A172 (cell line): ENCODE measurements at places on chromosomes 4 and X. TPM values are rescaled to one million over a fixed set of nuclear protein-coding genes. Genes with fewer than 3 reads are reported as not detected.

- no peak for DNase-seq
Measured at GRCh38 chr4:133891011-133891410, 310.6 kb downstream of the PABPC4L start.

- no peak for DNase-seq
Measured at GRCh38 chrX:21660156-21660555, 2.0 kb upstream of the KLHL34 start.

GRCh38 chrX:6134255-6134654 lies 94.4 kb downstream of the NLGN4X start:
- no peak for DNase-seq

Gene ETDB
- total RNA-seq, result not detected in 2 replicates

- DNase-seq, result peak; percentile 34
Measured at GRCh38 chrX:11239230-11239629, 54.0 kb upstream of the AMELX start.

GRCh38 chr4:113331811-113332210 lies 282.4 kb downstream of the ANK2 start:
- DNase-seq, result no peak

DNA sequence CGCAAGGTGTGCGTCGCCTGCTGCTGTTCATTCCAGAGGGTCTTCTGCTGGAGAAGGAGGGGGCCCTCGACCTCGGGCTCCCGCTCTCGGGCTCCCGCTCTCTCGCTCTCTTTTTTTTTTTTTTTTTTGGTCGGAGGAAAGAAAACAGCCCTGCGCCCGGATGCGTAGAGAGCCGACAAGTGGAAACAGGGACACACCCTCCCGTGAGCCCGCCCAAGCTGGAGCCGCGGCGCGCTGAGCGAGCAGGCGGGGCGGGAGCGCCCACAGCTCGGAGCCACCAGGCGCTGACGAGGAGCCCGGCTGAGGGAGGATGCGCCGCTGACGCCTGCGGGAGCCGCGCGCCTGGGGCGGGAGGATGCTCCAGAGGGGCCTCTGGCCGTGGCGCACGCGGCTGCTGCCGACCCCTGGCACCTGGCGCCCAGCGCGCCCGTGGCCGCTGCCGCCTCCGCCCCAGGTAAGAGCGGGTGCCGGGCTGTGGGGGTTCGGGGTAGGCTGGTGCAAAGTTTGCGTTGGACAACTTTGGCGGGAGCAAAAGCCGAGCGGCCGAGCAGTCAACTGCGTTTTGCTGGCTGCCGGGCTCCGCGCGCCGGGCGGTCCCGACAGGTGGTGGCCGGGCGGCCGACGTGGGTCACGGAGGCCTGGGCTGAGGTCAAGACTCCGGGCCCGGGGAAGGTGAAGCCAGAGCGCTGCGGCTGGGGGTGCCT lies at the start of gene MCUB:
Gene MCUB, plus strand, starts transcription at position 264 of the 704 bp plus-strand sequence. Its CDS starts 92 bp downstream, at position 356.
- DNase-seq, result peak; percentile 75

DNA sequence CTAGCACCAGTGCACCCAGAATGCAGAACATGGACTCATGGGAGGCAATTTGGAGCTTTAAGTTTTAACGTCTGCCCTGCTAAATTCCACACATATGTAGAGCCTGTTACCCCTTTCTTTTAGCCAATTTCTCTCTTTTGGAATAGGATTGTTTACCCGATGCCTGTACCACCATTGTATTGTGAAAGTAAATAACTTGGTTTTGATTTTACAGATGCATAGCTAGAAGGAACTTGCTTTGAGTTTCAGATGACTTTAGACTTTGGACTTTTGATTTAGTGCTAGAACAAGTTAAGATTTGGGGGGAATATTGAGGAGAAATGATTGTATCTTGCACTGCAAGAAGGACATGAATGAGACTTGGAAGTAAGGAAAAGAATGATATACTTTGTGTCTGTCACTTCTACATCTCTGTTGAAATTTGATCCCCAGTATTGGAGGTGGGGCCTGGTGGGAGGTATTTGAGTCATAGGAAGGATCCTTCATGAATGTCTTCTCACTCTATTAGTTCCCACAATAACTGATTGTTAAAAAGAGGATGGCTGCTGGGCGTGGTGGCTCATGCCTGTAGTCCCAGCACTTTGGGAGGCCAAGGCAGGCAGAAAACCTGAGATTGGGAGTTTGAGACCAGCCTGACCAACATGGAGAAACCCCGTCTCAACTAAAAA lies 794.8 kb upstream of the LCORL start:
- no peak for DNase-seq

GRCh38 chr4:176303938-176304337 lies 15.8 kb upstream of the SPCS3 start:
- no peak for DNase-seq

DNA sequence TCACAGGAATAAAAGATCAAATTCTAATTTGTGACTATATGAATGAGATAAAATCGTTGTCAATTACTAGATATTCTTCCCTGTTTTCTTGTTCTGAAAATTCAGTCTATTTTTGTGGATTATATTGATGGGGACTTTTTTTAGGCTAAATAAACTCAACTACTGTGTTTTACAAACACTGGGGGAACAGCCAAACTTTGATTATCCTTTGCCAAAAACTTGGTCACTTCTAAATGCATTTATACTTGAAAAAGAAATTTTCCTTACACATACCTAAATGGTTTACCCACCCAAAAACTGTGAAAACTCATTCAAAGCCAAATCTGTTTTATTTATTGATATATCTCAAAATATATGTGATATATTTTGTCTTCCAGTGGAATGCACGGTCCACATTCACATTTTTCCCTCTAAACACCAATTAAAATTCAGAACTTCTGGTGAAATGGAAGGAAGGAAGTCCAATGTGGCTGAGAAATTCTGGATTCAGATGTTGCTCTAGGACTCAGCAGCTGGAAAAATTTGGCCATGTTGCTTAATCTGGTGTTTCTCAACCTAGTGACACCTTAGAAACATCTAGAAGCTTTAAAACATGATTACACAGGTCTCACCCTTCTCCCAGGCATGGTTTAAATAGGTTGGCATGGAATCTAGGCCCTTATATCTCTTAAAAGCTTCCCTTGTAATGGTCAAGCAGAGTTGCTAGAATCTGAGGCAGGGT lies 28.6 kb upstream of the ARHGAP24 start:
- no peak for DNase-seq

- no peak for DNase-seq
Measured at GRCh38 chr4:131309628-131310027, 1839.5 kb upstream of the PCDH10 start.

- DNase-seq, result no peak
Measured at GRCh38 chrX:153433781-153434285, 12.0 kb downstream of the TREX2 start.

DNA sequence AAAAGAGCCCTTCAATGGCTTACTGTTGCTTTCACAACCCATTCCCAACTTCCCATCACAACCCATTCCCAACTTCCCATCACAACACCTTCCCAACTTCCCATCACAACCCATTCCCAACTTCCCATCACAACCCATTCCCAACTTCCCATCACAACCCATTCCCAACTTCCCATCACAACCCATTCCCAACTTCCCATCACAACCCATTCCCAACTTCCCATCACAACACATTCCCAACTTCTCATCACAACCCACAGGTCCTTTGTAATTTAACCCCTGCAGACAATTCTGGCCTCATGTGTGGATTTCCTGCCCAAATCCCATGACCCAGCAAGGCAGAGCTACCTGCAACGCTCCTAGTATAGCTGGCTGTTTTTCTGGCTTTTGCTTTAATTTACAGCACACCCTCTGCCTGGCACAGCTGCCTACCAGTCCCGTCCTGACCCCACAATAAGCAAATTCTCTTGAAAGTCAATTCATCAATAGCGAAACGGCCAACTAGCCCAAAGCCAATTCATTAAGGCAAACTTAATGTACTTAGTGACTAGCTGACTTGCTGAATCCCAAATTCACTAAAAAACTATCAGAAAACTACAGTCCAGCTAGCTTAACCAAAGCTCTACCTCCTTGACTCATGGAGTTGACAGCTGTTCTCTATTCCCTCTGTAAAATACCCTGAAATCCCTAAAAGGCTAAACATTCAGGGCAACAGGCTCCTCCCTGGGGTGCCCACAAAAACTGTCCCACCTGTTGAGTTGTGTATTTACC lies 75.6 kb downstream of the AFAP1 start:
- no peak for DNase-seq

- no peak for DNase-seq
Measured at GRCh38 chr4:42268824-42269223, 116.4 kb upstream of the BEND4 start.

- no peak for DNase-seq
Measured at GRCh38 chr4:48130100-48130499, 4.0 kb downstream of the TXK start.

Gene RIPPLY1
- total RNA-seq, result 0.10 TPM in 1 of 2 replicates, not detected in the other

GRCh38 chr4:76753814-76754213 lies 144.1 kb downstream of the SOWAHB start:
- peak; percentile 76 for DNase-seq

DNA sequence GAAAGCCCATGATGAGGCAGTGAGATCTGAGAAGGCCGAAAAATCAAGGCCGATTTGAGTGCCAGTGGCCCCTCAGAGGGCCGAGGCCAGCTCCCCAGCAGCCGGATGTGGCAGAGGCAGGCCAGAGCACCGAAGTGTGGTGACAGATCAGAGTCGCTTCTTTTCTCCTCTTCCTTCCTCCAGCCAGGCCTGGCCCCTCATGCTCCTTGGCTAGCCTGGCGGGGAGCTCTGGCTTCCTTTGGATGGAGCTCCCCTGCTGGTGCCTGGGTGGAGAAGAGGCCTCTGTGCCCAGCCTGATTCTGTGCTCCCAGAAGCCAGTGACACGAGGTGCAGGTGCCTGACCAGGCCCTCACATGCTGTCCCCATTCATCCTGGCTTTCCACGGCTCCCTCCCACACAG lies 127.2 kb upstream of the PABPC4L start:
- DNase-seq, result no peak

GRCh38 chrX:49171752-49172279 lies at the start of gene PLP2:
PLP2 (plus strand) TSS chrX:49171898; CDS start chrX:49172001, 103 bp downstream.
- peak; percentile 57 for DNase-seq
